ENCODE measurements at places on chromosomes 12 and 14.

GRCh38 chr14:24255438-24255837 lies 7.5 kb downstream of the TGM1 start:
- no peak for DNase-seq

DNA sequence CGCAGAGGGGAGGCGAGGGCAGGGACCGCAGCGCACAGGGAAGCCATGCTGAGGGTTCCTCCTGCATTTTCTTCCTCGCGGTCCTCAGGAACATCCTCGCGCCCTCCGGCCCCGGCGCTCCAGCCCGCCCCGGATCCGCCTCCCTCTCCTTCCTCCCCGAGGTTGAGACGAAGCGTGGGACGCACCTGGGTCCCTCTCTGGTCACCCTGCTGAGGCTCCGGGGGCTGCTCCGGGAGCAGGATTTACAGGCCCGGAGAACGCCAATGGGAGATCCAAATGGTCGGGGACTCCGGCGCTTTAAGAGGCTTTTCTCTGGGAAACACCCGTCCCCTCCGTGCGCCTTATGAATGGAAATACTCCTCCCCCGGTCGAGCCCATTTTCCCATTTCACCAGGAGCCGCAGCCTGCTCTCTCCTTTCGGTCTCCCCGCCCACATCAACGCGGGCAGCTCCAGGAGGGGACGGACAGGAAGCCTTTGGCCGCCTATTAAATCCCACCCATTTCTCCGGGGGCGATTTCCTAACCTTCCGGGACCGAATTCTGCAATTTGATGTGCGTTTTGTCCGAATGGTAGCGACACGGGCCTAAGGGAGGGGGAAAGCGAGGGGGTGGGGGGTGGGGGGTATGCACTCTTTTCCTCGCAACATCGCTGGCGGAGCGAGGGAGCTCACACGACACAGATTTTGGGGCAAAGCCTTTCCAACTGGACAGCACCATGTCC lies at the start of gene UNC79:
TSS of gene UNC79 (plus strand) at position 625 of the 721 bp plus-strand sequence. CDS start at position 716, 91 bp downstream.
- DNase-seq: no peak

DNA sequence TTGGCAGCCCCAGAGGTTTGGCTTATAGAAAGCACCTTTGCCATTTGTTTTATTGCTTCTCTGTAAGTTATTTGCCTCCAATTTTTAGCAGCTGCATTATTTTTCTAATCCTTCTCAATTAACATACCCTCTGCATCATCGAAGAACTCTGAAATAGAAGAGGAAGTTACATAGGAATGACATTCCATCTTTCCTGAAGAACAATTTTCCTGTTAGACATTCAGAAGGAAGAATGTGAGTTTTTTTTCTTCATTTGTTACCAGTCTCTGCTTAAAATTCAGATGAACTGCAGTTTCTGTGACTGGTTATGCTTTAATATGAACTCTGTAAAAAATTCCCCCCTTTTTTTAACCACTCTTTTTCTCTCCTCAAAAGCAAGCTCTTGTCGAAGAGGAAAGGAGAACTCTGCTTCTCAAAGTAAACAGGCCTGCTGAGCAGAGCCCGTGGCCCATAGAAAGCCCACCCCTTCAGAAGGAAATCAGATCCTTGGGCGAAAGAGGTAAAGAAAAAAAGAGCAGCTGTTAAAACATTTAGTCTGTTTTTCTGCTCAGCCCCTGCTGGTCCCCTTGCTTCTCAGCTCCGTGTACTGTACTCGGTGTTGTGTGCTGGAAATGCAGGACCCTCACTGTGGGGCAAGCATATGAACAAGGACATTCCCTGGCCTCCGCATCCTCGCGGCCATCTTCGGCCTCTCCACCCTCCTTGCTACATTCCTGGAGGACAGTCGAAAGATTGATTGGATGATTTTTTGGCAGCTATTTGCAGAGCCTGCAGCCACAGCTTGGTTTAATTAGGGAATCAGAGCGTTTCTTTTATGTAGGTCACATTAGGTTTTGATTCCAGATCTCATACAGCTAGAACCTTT lies 164.4 kb upstream of the LRIG3 start:
- DNase-seq: no peak

- no peak for DNase-seq
These were observed 7.8 kb upstream of the PLXNC1 start for GRCh38 chr12:94140556-94140955.

DNA sequence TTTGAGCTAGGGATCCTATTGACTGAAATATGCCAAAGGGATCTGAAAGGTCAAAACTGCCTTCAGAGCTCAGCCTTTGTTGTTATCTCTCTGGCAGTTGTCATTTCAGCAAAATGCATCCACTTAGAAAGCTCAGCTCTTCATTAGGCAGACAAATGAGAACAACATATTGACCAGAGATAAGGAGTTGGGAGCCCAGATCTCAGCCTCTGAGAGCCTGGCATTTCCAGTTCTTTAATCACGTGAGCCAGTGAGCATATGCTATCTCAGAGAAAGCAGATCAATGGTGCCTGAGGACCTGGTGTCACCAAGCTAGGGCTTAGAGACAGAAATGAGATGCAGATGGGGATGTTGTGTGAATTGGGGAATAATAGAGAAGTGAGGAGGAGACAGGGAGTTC lies 101.1 kb downstream of the DAD1 start:
- no peak for DNase-seq

- no peak for DNase-seq
These were observed 83.0 kb downstream of the LLPH start for GRCh38 chr12:66047411-66048021.

DNA sequence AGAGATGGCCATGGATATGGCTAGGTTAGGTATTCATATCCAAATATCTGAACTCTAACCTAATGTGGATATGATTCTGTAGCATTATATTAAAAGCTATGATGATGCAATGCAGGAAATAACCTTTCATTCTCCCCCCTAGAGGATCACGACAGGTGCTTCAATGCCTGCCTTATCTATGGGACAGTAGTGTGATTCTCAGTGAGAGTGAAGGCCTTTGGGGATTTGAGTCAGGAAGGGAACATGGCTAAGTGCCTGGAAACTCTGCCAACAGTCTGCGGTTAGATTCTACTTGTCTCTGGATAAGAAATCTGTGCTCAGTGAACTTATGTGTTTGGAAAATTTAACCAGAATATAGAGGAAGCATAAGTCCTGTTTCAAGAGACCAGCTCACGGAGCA lies 81.8 kb downstream of the SLC38A1 start:
- DNase-seq: no peak

DNA sequence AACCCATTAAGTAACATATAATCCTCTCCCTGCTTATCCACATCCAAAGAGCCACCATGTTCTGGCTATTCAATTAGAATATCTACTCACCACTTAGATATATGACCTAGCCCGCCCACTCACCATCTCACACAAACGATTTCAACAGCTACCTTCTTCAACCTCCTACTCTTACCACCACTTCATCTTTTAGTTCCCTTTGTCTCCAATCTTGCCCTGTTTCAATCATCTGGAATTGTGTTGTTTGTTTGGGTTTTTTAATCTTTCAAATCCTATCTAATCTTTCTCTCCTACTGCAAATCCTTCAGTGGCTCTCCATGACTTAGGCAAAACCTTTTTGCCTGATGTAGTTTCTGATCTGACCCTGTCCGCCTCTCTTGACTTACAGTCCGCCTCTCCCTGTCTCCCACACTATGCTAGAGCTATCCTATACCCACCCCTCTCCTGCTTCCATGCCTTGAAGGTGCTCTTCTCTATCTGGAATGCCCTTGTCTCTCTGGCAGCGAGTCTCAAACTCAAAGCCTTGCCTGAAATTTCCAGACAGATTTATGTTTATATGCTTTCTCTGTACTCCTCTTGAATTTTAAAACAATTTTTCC lies 161.0 kb upstream of the CRY1 start:
- DNase-seq: no peak

GRCh38 chr12:89189448-89189847 lies 162.9 kb downstream of the DUSP6 start:
- DNase-seq: no peak

GRCh38 chr14:101101456-101102056 lies 198.0 kb upstream of the RTL1 start:
- no peak for DNase-seq

Measured in effector memory CD4-positive, alpha-beta T cell (primary cell).